NAMALWA (cell line): ENCODE measurements at places on chromosomes 2 and 18.

GRCh38 chr18:7812431-7813063 lies 245.4 kb downstream of the PTPRM start:
- DNase-seq = no peak

- DNase-seq = no peak
Observed at GRCh38 chr2:203018181-203018580, 3.5 kb downstream of the NBEAL1 start.

DNA sequence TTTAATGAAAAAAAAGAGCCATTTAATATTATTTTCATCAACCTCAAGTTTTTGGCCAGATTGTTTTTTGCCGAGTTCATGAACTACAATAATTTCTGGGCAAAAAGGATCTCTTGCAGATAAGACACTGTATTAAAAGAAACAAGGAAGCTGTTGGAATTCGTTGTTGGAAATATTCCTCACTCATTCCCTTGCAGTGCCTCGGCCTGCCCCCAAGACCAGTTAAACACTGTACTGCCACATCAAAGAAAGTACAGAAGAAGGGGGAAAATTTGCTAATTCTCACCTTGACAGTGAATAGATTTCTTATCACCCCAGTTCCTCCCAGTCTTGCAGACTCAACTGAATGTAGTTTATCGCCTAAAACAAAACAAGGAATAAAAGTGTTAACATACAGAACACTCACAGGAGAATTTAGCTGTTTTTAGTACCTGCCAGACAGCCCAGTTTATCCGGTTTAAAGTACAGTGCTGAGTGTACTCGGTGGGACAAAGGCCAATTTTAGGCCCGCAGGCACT lies 1.2 kb downstream of the IDH1 start:
- no peak for DNase-seq

DNA sequence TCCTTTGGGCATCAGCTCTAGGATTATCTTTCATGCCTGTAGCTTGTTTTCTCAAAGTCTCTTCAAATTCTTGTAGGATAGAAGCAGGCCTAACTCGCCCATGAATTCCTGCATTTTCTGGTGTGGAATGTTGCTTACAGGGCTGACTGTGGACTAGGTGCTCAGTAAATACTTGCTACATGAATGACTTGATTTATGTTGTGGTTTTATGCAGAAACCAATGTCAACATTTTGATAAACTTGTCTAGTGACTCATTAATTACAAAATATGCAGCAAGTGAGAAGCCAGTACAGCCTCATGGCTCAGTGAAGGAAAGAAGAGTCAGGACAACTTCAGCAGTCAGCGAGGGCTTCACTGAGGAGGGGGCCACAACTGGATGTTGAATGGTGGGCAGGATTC lies 110.6 kb upstream of the SIX2 start:
- DNase-seq = no peak

- no peak for DNase-seq
Observed at GRCh38 chr2:96470636-96471035, 34.5 kb downstream of the NEURL3 start.

GRCh38 chr2:118902266-118903028 lies 39.5 kb upstream of the MARCO start:
- DNase-seq = no peak

DNA sequence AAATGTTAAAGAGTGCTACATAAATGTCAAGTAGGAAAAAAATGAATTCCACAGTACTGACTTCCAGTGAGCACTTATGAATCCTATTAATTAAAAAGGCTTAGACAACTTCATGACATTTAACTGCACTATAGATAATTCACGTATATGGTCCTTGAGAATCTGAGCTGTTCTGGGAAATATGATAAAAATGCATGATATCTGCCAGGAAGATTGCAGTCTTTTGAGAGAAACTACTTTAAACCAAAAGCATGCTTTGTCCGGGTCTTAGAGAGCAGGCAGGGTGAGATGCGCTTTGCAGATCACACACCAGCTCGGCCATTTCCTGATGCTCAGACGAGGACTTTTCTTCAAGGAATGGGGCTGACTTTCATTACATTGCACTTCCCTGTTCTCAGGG lies 42.6 kb downstream of the CMPK2 start:
- no peak for DNase-seq

GRCh38 chr18:8659609-8660242 lies 45.6 kb upstream of the MTCL1 start:
- no peak for DNase-seq

GRCh38 chr2:186445506-186445905 lies 40.6 kb upstream of the ZC3H15 start:
- no peak for DNase-seq

DNA sequence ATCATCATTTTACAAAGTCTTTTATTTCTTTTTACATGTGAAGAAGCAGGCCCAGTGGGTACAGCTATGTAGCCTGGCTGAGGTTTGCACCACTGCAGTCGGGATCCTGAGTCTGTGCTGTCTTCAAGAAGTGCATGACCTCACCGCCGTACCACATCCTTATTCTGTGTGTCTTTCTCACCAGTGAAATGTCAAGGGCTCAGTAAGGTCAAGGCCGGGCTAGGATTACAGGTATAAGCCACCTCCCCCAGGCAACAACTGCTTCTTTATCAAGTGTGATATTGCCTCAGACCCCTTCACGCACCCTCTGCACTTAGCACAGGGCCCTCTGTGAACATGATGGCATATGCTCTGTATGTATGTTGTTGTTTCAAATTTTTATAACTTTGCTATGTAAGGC lies 76.7 kb downstream of the PIEZO2 start:
- no peak for DNase-seq

DNA sequence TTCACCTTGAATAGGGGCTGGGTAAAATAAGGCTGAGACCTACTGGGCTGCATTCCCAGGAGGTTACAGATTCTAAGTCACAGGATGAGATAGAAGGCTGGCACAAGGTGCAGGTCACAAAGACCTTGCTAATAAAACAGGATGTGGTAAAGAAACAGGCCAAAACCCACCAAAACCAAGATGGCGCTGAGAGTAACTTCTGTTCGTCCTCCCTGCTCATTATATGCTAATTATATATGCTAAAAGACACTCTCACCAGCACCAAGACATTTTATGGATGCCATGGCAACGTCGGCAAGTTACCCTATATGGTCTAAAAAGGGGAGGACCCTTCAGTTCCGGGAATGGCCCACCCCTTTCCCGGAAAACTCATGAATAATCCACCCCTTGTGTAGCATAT lies 711.5 kb upstream of the KLHL29 start:
- DNase-seq = no peak

DNA sequence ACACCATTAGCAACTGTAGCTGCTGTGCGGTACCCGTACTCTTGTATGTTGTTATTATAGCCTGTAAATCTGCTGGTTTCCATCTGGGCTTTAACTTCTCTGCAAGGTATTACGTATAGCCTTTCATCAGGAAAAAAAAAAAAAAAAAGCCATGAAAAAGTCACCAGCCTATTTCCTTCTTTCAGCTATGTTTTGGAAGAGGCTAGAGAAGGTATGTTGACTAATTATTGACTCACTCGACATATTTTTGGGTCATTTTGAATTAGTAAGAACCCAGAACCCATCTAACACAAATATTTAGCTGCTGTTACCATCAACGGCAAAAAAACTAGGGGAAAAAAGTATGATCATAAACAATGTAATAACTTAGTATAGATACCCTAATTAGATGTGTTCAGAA lies 1395.6 kb downstream of the SUCLG1 start:
- no peak for DNase-seq

DNA sequence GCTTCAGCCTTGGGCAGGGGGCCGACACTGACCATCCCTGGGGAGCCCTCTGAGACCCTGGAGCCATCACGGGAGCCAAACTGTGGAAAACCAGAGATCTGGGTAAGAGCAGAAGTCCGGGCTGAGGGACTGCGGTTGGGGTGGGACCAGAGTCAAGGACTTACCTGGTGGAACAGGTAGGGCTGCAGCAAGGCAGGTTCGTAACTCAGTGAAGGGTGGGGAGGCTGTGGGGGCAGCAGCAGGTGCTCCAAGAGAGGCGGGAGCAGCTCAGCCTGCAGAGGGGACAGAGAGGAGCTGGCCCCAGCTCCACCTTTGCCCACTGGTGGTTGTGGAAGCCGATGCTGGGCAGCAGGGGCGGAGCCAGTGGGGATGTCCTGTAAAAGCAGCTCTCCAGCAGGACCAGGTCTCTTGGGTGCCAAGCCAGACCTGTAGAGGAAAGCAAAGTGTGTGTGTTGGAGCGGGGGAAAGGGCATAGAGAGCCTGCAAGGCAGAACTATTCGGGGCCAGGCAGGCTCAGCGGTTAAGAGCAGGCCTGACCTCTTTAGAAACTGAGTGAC lies 6.7 kb downstream of the PTPRN start:
- DNase-seq = no peak

- DNase-seq = no peak
Observed at GRCh38 chr2:136310005-136310495, 192.1 kb upstream of the CXCR4 start.

DNA sequence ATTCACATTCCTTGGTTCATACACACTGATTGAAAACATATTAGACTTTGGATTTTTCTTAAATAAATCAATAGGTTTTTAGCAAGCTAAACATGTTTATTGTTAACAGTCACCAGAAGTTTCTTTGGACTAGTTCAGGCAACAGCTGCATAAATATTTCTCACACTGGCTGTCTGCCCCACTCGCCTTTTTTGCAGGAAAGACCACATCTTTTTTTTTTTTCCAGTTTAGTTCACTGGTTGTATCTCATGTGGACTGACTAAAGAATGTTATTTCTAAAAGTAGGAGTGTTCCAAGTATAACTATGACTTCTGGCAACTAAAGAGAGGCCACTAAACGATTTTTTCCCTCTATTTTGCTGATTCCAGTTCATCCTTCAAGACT lies 31.1 kb downstream of the SLC40A1 start:
- DNase-seq = no peak

DNA sequence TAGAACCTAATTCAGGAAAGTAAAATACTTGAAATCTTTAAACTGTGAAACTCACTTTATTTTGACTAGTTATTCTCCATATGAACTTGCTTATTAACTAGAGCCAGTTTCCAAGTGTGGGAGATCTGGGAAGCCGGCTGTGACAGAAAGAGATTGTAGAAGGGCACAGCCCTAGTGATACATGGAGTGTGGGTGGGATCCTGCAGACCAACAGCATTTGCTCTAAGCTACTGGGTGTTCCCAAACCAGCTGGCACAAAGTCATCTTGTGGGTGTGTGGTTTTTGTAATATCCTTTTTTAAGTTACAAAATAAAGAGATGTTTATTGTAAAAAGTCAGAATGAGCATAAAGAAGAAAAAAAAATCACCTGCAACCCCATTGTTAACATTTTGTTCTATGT lies 3.4 kb downstream of the DUSP19 start:
- no peak for DNase-seq

DNA sequence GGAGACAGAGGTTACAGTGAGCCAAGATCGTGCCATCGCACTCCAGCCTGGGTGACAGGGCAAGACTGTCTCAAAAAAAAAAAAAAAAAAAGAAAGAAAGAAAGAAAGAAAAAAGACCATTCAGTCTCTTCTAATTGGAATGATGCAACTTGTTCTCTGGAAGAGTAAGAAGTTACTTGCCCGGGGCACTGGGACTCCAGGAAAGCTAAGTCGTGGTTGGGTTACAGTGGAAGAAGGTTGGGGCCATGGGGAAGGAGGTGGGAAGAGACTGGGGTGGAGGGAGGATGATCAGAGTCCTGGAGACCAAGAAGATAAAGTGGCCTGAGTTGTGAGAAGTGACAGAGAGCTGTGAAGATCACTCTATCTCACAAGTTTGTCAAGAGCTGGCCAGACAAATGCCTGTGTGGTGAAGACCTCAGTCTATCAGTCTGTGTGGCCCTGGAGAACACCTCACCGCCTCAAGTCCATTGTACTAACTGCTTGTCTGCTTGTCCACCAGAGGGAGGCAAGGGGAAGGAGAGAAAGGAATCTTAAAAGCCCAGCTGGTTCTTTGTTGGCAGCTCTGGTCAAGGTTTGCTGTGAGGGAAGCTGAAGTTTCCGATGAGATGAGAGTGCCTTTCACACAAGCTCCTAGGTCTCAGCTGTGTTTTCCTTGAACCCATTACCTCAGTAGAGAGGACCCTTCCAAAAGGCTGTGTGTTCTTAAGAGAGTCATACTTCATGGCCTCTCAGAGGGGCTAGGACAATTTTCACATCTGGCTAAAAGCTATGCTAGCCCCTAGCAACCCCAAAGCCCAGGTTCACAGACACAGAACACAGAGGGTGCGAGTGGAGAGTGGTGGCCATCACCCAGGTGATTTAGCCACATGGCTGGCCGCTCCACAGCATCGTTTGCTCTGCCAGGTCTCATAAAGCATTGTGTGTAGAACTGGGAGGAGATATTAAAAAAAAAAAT lies 72.0 kb upstream of the TMEM178A start:
- DNase-seq = peak; percentile 56

GRCh38 chr2:145927131-145927950 lies 1407.4 kb upstream of the ZEB2 start:
- DNase-seq = no peak

DNA sequence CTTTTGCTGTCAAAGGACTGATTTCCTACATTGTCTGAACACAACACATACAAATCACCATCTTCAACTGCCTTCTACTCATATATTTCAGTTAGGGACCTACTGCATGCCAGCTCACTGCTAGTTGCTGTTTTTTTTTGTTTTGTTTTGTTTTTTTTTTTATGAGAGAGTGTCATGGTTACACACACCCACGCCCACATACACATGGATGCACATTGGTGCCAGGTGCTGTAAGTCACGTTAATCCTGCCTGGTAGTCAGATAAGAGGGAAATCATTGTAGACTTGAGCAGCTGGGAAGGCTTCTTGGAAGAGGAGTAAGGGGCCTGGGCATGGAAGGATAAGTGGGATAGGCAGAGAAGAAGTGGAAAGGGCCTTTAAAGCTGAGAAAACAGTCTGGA lies 209.9 kb downstream of the TDRD15 start:
- DNase-seq = no peak

GRCh38 chr2:73071360-73072128 lies at the start of gene SFXN5:
SFXN5 (minus strand) TSS chr2:73071712; CDS start chr2:73071705, 7 bp downstream.
- DNase-seq = peak; percentile 94

DNA sequence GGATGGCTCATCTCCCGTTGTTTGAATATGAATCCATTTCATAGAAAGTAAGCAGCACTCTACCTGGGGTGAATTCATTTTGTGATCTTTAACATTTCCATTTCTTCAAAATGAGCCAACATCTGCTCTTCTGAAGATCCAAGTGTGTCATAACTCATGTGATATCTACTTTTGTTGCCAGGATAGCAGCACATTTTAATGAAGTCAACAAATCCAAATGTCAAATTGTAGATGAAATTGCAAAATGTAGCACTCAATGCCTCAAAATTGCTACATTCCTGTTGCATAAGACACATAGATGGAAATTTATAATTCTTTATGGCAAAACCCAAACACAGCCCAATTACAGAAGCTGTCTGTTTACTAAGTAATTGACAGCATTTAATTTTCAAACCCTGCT lies 360.7 kb downstream of the TMX3 start:
- DNase-seq = no peak
